ENCODE measurements at places on chromosomes 6 and 20. TPM values are rescaled to one million over a fixed set of nuclear protein-coding genes. Genes with fewer than 3 reads are reported as not detected.

DNA sequence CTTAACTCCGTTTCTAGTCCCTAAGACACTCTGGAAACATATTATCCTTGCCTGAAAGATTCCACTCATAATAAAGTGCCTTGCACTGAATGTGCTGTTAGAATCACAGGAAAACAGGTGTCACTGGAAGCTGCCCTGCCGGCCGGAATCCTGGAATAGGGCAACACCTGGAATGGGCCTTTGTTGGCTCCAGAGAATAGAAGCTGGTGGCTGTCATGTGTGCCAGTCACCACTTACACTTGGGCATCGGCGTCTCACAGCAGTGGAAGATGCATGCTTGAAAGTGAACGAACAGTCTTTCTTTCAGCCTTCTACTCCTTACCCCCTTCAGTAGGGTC, 90.8 kb upstream of the AFDN start:
- H3K4me1 ChIP-seq: no peaks in the 10 kb centered on the region
- H3K27me3 ChIP-seq: peaks cover 6% of the 10 kb centered on the region
- H3K27ac ChIP-seq: no peak overlapping the region
- no peaks in the 10 kb centered on the region for H3K36me3 ChIP-seq
- DNase-seq: no peak

- no peaks in the 10 kb centered on the region for H3K27me3 ChIP-seq
- H3K36me3 ChIP-seq: no peaks in the 10 kb centered on the region
- H3K4me3 ChIP-seq: peak overlapping the region; percentile 97
- peak overlapping the region; percentile 85 for H3K27ac ChIP-seq
- peak; percentile 44 for DNase-seq
Measured at GRCh38 chr6:41028561-41029412, 10.2 kb downstream of the UNC5CL start.

DNA sequence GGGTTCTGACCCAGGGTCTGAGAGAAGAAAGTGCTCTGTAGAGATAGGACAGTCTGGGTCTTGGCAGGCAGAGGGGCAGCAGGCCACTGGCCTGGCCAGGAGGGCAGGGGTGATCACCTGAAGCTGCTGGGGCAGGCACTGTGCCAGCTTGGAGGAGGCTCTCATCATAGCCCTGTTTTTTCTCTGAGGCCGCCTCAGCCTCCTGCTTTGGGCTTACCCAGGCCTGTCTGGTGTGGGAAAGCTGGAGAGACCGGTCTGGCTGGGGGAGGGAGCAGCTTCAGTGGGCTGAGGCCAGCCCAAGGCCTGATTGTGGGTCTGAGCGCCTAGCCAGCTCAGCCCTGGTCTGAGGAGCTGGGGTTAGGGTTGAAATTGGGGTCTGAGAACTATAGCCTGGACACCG, 3.9 kb downstream of the LPIN3 start:
- no peak overlapping the region for H3K27ac ChIP-seq
- no peak overlapping the region for H3K4me3 ChIP-seq
- H3K36me3 ChIP-seq: no peaks in the 10 kb centered on the region
- peaks cover 7% of the 10 kb centered on the region for H3K4me1 ChIP-seq
- no peak for DNase-seq

DNA sequence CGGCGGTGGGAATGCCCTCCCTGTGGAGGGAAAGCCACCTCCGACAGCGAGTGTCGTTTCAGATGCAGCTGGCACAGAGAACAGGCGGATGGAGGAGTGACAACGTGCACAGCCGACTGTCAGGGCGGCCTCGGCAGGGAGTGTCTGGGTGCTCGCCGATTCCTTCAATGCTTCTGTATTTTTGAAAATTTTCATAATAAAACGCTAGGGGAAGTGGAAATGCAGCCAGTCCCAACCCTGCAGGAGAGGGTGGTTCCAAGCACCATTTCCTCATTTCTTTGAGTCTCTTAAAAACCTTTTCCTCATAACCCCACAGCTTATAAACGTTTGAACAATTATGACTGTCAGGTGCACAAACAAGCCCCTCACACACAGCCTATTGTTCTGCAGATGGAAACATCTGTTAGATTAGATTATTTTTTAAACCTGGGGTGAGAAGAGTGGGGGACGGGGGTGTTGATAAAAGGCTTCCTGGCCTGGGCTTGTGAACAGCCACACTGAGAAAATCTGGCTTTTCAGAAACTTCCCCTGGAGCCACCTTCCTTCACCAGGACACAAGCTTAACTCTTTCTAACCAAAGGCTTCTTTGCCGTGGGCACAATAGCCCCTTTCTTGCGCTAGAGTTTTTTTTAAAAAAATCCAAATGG, 228.9 kb downstream of the ANKRD60 start:
- H3K27ac ChIP-seq: no peak overlapping the region
- no peaks in the 10 kb centered on the region for H3K4me1 ChIP-seq
- no peak for DNase-seq
- no peak overlapping the region for H3K4me3 ChIP-seq
- no peaks in the 10 kb centered on the region for H3K36me3 ChIP-seq

DNA sequence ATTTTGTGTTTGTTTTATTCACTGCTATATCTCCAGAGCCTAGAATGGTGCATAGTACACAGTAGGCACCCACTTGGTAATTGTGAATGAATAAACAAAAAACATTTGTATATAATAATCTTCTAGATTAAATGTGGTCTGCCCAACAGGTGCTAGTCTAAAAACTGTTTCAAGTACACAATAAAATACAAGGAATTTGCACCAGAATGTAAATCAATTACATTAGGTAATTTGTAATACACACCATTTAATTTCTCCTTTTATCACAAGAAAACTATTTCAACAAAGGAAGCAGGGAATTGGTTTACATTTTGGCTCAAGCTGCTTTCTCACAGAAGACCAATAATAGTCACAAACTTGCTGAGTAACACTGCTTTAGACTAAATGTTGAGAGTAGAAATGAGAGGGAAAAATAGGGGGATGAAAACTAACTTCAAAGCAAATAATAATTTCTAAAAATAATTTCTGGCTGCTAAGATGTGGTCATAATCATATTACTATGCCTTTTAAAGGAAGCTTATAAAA, 22.1 kb downstream of the RUNX2 start:
- no peak for DNase-seq
- H3K27me3 ChIP-seq: no peaks in the 10 kb centered on the region
- H3K4me1 ChIP-seq: peaks cover 10% of the 10 kb centered on the region
- peaks cover 12% of the 10 kb centered on the region for H3K36me3 ChIP-seq

DNA sequence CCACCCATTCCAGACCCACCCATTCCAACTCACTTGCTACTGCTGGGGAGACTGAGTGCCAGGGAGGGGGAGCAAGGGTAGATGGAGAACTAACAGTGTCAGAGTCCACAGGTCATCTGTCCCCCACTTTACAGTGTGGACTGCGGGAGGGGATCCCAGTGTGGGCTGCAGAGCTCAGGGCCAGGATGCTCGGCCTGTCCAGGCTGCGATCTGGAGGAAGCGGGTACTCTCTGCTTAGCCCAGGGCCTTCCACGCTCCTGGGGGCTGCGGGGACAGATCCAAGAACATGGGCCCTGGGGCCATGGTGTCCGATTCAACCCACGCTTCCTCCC, 14.1 kb upstream of the GATA5 start:
- DNase-seq: no peak
- no peaks in the 10 kb centered on the region for H3K36me3 ChIP-seq
- no peak overlapping the region for H3K4me3 ChIP-seq
- H3K27ac ChIP-seq: no peak overlapping the region
- H3K27me3 ChIP-seq: peaks cover 24% of the 10 kb centered on the region

GRCh38 chr20:50308513-50309279, 118.1 kb downstream of the CEBPB start:
- no peak overlapping the region for H3K27ac ChIP-seq
- no peak overlapping the region for H3K4me3 ChIP-seq
- DNase-seq: no peak
- peaks cover 15% of the 10 kb centered on the region for H3K27me3 ChIP-seq

DNA sequence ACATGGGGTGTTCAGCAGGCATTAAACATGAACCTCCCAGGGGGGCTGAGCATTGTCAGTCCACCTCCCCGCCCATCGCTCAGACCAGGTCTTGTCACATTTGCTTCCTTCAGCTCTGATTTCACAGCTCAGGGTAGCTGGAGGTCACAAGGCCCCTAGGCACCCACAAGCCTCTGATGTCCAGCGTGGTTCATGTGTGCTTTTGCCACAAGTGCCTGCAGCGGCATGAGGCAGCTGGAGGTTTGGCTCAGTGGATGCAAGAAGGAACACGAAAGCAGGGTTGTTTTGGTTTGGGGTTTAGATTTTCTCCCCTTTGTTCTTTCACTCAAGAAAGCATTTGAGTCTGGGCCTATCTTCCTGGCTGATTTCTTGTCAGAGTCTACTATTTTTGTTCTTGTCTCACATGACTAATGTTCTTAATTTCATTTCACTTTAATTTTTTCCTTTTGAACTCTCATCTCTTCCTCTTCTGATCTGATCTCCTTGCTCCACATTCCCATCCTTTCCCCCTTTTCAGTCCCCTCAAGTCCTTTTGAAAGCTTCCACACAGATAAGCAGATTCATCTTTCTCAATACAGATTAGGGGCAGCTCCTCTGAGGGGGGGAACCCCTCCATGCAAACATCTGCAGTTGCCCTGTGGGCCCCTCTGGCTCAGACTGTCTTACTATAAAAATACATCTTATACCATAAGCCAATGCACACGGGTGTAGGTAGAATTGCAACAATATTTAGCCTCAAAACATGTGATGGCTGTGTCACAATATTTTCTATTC, 68.1 kb upstream of the CEP85L start:
- peaks cover 2% of the 10 kb centered on the region for H3K36me3 ChIP-seq
- H3K4me1 ChIP-seq: peaks cover 37% of the 10 kb centered on the region
- DNase-seq: peak; percentile 57
- H3K27me3 ChIP-seq: no peaks in the 10 kb centered on the region
- peak overlapping the region; percentile 63 for H3K4me3 ChIP-seq
- H3K27ac ChIP-seq: peak overlapping the region; percentile 88

- H3K4me1 ChIP-seq: peaks cover 7% of the 10 kb centered on the region
- no peak overlapping the region for H3K4me3 ChIP-seq
- H3K36me3 ChIP-seq: peaks cover 3% of the 10 kb centered on the region
- H3K27me3 ChIP-seq: peaks cover 2% of the 10 kb centered on the region
- no peak for DNase-seq
Measured at GRCh38 chr20:47204008-47204849, 152.3 kb downstream of the ZMYND8 start.

Gene FERMT1
- total RNA-seq: not detected

GRCh38 chr6:17584241-17584803, 15.8 kb upstream of the FAM8A1 start:
- no peaks in the 10 kb centered on the region for H3K36me3 ChIP-seq
- no peak for DNase-seq
- H3K4me3 ChIP-seq: no peak overlapping the region
- peaks cover 7% of the 10 kb centered on the region for H3K4me1 ChIP-seq
- no peak overlapping the region for H3K27ac ChIP-seq

GRCh38 chr20:14956026-14956425, 618.6 kb upstream of the FLRT3 start:
- no peak for DNase-seq
- no peaks in the 10 kb centered on the region for H3K27me3 ChIP-seq
- no peak overlapping the region for H3K27ac ChIP-seq
- H3K4me1 ChIP-seq: no peaks in the 10 kb centered on the region
- no peak overlapping the region for H3K4me3 ChIP-seq
- H3K36me3 ChIP-seq: no peaks in the 10 kb centered on the region

DNA sequence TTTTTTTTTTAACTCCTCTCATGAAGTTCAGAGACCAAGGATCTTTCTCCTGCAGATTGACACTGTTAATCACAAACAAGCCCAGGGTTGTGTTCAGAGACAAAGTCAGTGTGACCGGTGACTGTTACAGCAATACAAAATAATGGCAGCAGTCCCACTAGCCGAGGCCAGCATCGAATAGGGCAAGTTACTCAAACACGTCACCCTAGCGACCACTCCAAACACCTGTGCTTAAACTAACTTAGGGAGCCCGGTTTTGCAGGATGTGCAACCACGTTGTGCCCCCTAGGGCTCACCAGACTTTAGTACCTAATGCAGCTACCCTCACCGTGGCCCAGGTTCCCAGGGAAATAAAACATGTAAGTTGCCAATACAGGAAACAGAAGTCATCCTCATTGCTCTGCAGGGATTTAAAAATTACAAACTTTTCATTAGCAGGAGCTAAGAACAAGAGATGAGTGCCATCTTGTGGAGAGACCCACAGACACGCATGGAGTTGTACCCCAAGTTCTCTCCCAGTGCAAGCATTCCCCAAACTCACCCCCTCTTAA, 38.1 kb downstream of the FAM50B start:
- no peak overlapping the region for H3K27ac ChIP-seq
- H3K27me3 ChIP-seq: peaks cover 8% of the 10 kb centered on the region
- H3K4me3 ChIP-seq: no peak overlapping the region
- H3K36me3 ChIP-seq: no peaks in the 10 kb centered on the region

Gene SYNE1
- total RNA-seq: 133 TPM

DNA sequence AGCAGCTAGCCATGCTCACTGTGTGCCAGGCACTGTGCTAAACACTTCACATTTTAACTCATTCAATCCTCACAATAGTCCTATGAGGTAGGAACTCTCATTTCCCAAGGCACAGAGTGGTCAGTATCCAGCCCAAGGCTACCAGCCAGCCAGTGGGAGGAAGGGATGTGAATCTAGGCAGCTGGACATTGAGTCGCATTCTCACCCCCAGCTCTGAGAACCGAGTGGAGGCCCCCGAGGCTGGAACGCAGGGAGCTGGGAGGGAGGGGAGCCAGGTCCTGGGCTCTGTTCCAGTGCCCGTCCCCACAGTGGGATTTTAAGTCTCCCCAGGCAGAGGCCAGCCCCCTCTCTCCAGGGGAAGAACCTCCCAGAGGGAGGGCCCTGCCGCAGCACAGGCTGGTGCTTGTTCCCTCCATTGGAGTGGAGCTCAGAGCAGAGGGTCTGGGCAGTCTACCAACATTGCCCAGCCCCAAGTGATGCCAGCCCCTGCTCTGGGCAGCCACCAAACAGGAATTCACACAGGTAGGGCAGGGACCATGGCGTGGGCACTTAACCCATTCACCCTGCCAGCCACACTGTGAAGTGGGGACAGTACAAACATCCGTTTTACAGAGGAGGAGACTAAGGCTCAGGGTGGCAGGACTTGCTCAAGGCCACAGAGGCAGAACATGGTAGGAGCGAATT, 131.3 kb downstream of the CEBPB start:
- H3K27me3 ChIP-seq: peaks cover 15% of the 10 kb centered on the region
- peaks cover 2% of the 10 kb centered on the region for H3K36me3 ChIP-seq
- no peak overlapping the region for H3K4me3 ChIP-seq
- H3K27ac ChIP-seq: no peak overlapping the region

DNA sequence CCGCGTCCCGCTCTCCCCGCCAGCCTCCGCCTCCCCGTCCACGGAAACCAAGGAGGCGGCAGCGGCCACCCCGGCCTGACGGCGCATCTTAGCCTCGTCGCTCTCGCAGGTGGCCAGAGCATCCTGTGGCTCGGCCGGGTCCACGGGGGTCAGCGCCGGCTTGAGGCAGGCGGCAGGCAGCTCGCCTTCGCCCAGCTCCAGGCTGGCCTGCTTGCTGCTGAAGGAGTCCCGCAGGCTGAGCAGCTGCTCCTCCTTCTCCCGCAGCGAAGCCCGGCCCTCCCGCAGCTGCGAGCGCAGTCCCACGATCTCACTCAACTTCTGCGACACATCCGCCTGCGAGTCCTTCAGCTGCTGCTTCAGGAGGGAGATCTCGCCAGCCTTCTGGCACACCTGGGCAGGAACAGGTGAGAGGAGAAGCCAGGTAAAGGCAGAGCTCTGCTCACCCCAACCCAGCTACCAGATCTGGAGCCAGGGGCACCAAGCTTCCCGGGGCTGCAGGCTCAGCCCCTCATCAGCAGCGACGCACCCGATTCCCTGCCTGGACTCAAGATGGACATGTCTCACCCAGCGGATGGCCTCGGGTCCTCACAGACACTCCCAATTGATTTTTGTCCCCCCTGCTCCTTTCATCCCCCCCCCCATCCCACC, 5.2 kb upstream of the FASTKD5 start:
- DNase-seq: no peak
- no peak overlapping the region for H3K27ac ChIP-seq
- H3K36me3 ChIP-seq: no peaks in the 10 kb centered on the region

Gene ACTL10
- 4.4 TPM for total RNA-seq

Gene PRSS16
- total RNA-seq: 0.86 TPM

GRCh38 chr20:921068-921467, 4.9 kb upstream of the ANGPT4 start:
- H3K27ac ChIP-seq: no peak overlapping the region
- H3K4me3 ChIP-seq: no peak overlapping the region
- peaks cover 3% of the 10 kb centered on the region for H3K4me1 ChIP-seq
- no peak for DNase-seq
